RKO (cell line): ENCODE measurements at places on chromosomes 16 and 17.

- no peak for DNase-seq
These were observed 23.0 kb upstream of the CDR2 start for GRCh38 chr16:22397464-22397863.

GRCh38 chr17:49013311-49014213 is 16.4 kb downstream of the IGF2BP1 start:
- no peak for DNase-seq

DNA sequence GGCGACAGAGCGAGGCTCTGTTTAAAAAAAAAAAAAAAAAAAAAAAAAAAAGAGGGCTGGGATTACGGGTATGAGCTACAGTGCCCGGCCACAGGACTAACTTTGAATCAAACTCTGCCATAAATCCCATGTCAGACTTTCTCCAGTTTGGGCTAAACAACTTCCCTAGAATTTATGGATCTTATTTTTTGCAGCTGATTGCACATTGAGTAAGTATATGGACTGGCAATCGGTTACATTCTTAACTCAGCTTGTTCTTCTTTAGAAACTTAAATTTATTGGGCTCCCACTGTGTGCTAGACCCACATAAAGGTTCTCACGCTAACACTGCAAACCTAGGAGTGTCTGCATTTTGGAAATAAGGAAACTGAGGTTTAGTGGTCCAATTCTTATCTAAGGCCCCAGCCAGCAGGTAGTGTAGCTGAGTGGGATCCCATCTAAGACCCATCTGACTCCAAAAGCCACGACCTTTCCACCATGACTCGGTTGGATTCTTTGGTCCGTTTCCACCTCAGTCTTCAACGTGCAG is 718 bp upstream of the CBFB start:
- DNase-seq, result no peak

DNA sequence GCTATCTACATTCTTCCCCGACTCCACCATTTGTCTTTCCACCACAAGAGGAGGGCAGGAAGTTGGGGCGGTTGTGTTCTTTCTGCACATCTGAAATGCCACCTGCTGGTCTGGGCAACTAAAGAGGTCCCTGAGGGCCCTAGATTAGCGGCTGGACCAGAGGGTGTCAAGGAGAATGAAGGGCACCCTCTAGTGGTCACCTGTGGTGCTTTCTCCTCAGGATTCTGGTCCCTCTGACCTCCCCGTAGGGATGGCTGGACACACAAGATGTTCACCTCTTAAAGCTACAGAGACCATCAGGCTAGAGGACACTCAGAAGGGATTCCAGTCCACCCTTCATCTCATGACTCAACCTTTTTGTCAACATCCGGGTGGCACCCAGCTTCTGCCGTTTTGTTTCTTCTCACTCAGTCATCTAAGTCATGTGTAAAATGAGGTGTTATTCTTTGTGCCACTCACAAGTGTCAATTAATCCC is 2.9 kb upstream of the SCIMP start:
- peak; percentile 72 for DNase-seq

DNA sequence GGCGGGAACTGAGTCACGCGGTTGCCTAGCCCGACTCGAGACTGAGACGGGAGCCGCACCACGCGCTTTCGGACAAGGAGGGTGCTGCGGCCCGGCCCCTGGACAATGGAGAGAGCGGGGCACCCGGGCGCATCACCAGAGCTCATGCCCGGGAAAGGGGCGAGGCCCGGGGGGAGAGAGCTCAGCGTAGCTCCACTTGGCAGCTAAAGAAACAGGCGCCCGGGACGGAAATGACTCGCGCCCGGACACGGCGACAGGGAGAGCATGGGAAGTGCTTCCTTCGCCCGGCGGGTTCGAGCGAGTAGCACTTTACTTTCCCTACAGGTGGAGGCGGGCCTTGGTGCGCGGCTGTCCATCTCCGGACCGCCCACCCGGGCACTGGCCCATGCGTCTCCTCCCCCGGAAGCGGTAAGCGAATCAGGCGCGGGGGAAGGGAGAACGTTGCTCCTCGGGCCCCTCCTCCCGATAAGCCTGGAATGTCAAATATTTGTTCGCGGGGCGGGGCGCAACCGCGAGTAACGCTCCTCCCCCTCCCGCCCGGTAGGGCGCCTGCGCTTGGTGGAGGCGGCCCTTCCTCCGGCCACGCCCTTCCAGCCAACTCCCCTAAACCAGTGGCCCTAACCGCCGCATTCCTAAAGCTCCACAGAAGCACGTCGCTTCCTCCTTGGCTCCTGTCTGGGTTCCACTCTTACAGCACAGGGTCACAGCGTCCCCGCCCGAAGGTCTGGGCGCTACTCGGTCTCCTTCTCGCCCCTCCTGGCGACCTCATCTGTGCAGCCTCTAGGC is 1.5 kb upstream of the ESRP2 start:
- DNase-seq, result peak; percentile 99

- DNase-seq, result no peak
These were observed 4.1 kb downstream of the RNF167 start for GRCh38 chr17:4944163-4944553.
